H1 (cell line): ENCODE measurements at places on chromosomes 3 and 15. TPM values are rescaled to one million over a fixed set of nuclear protein-coding genes. Genes with fewer than 3 reads are reported as not detected.

OXTR gene
- total RNA-seq, result 2.2 and 2.3 TPM in 2 replicates

GRCh38 chr3:130663092-130663491 lies 83.5 kb downstream of the PIK3R4 start:
- H3K4me3 ChIP-seq, result no peak overlapping the region
- no peaks in the 10 kb centered on the region for H3K36me3 ChIP-seq
- DNase-seq, result no peak
- H3K27me3 ChIP-seq, result no peaks in the 10 kb centered on the region
- H3K4me1 ChIP-seq, result no peaks in the 10 kb centered on the region
- H3K27ac ChIP-seq, result no peak overlapping the region

ITGA11 gene
- total RNA-seq, result 0.06 TPM in 1 of 2 replicates, not detected in the other

GRCh38 chr3:187370051-187370450 lies 1.9 kb downstream of the RTP4 start:
- no peak overlapping the region for H3K27ac ChIP-seq
- DNase-seq, result no peak

BTBD1 gene
- total RNA-seq, result 35.3 and 39.5 TPM in 2 replicates

GRCh38 chr3:69292185-69292584 lies 93.7 kb downstream of the FRMD4B start:
- H3K27me3 ChIP-seq, result no peaks in the 10 kb centered on the region; the same call in 1 of the 2 replicates
- H3K36me3 ChIP-seq, result no peaks in the 10 kb centered on the region
- no peak overlapping the region for H3K4me3 ChIP-seq

DNA sequence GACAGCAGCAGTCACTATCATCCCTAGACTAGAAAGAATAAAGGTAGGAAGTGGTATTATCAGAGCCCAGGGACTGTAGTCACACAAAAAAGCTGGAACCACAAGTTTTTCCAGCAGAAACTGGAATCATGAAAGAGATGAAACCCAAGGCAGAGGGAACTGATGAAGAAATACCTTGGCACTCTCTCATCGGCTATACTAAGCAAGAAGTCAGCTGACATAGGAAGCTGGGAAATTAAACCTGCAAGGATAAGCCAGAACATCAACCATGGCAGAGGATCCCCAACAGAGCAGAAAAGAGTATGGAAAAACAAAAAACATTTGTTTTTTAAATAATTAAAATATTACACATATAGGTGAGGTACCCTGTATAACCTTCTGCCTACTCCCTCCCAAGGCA lies 86.5 kb downstream of the AQR start:
- no peak overlapping the region for H3K4me3 ChIP-seq
- H3K27ac ChIP-seq, result no peak overlapping the region
- peaks cover 32% of the 10 kb centered on the region; the same call in 1 of the 2 replicates for H3K36me3 ChIP-seq
- H3K4me1 ChIP-seq, result no peaks in the 10 kb centered on the region; the same call in 1 of the 2 replicates
- no peak for DNase-seq
- H3K27me3 ChIP-seq, result no peaks in the 10 kb centered on the region

SLC28A1 gene
- total RNA-seq, result not detected in 2 replicates

DNA sequence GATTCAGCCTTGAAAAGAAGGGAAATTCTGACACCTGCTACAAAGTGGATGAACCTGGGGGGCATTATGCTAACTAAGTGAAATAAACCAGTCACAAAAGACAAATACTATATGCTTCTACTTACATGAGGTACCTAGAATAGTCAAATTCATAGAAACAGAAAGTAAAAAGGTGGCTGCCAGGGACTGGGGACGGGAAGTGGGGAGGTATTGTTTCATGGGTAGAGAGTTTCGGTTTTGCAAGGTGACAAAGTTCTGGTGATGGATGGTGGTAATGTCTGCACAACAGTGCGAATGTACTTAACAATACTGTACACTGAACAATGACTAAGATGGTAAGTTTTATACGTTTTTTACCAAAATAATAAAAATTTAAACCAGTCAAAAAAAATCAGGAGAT lies 4.8 kb downstream of the IDH2 start:
- H3K36me3 ChIP-seq, result no peaks in the 10 kb centered on the region
- no peaks in the 10 kb centered on the region for H3K4me1 ChIP-seq
- no peak for DNase-seq

DNA sequence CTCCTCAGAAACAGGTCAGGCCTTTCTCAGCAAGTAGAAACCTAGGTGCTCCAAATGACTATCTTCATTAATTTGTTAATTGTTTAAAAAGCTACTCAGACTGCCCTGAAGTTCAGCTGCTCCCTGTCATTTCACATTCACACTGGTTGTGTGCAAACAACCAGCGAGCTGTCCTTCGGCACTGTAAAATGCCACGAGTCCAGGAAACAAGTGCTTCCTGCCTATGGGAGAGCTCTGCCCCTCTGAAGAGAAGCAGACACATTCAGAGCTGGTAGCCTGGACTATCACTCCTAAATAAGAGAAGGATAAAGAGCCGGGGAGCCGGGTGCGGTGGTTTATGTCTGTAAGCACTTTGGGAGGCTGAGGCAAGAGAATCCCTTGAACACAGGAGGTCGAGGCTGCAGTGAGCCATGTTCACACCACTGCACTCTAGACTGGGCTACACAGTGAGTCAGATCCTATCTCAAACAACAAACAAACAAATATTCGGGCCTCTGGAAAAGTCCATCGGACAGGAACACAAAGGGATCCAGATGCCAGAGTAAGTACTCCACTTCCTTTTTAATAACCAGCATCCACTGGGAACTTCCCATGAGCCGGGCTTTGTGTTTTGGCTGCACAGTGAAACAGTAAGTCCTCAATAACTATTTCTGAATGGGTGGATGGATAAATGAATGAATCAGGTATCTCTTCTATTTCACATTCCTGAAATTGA lies 114.4 kb upstream of the WNT5A start:
- H3K27me3 ChIP-seq, result no peaks in the 10 kb centered on the region
- H3K36me3 ChIP-seq, result no peaks in the 10 kb centered on the region
- no peak for DNase-seq
- no peak overlapping the region for H3K27ac ChIP-seq
- no peak overlapping the region for H3K4me3 ChIP-seq
- H3K4me1 ChIP-seq, result peaks cover 5% of the 10 kb centered on the region; the same call in 1 of the 2 replicates

- H3K27me3 ChIP-seq, result no peaks in the 10 kb centered on the region
- no peaks in the 10 kb centered on the region for H3K4me1 ChIP-seq
- no peaks in the 10 kb centered on the region for H3K36me3 ChIP-seq
- H3K4me3 ChIP-seq, result no peak overlapping the region
These were observed 942.8 kb upstream of the CFAP20DC start for GRCh38 chr3:59992578-59992977.

- no peaks in the 10 kb centered on the region for H3K36me3 ChIP-seq
- no peak overlapping the region for H3K4me3 ChIP-seq
- no peak for DNase-seq
- H3K27ac ChIP-seq, result no peak overlapping the region
- no peaks in the 10 kb centered on the region for H3K27me3 ChIP-seq
These were observed 136.6 kb upstream of the SETMAR start for GRCh38 chr3:4166540-4166939.

- H3K27me3 ChIP-seq, result no peaks in the 10 kb centered on the region
- H3K36me3 ChIP-seq, result peaks cover 13% of the 10 kb centered on the region; the same call in 1 of the 2 replicates
- H3K4me3 ChIP-seq, result no peak overlapping the region
- no peak overlapping the region for H3K27ac ChIP-seq
These were observed 7.0 kb downstream of the TLR9 start for GRCh38 chr3:52218454-52218853.
